MCF 10A (cell line): ENCODE measurements at places on chromosomes 5 and 9.

DNA sequence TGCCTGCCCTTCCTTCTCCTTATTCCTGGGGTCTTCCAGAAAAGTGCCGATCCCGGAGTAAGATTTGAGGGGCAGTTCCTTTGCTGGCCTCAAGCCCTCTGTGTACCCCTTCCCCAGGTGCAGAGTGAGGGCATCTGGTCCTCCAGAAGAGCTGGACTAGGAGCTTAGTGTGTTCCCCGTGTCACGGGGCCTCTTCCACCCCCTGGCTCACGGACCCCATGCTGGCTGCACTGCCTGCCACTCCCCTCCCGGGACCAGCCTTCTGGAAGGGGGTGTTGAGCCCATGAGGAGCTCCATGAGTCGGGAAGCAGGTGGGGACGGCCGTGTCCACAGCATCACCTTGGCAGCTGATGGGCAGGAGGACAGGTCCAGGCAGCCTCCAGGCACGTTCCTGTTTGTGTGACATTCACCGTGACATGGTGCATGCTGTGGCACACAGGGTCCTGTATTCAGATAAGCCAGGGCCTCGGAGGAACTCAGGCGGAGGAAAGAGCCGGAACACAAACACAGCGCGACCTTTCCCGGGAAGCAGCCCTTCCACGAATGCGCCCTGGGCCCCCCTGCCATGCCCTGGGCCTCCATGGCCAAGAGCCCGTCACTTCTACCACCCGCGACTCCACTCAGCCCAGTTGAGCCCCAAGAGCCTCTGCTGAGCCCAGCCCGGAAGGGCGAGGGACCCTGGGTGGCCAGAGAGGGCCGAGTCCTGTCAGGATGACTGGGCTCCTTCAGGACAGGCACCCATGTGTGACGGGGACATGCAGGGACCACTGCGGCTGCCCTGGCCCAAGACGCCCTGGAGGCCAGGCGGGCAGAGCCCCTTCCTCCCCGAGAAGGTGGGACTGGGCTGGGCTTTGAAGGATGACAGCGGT, 5.9 kb upstream of the LCN1 start:
- DNase-seq: no peak

DNA sequence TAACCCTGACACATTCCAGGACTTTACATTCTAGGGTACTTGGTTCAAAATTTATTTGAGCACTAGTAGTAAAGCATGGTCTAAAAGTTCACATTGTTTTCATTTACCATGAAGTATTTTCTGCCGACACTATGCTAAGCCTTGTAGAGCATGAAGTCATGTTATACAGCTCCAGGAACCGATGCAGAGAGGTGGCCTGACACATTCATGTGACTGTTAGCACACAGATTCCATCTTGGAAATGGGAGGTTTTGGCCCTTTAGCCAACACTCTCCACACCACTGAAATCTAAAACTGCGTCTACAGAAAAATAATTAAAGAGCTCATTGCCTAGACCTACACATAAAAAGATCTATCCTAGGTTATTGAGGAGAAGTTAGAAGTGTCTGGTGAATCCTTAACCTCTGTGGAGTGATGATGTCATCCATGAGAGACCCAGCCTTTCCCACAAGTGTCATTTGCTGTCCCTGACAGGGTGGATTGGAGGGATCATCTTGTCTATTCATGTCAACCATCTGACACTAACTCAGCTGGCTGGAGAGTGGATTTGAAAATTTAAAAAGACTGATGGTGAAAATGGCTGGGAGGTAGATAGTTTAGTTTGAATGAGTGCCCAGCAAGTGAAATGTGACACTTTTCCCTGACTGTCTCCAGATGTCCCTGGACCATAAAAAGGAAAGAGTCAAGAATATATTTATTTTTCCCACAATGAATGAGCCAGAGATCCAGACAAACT, 1.3 kb downstream of the RANBP3L start:
- no peak for DNase-seq

- DNase-seq: peak; percentile 31
These were observed 141.6 kb upstream of the SPRY4 start for GRCh38 chr5:142466195-142466971.

- DNase-seq: no peak
These were observed 76.4 kb downstream of the NDFIP1 start for GRCh38 chr5:142184988-142185387.

- DNase-seq: peak; percentile 44
These were observed 830 bp downstream of the TRAF1 start for GRCh38 chr9:120925535-120926396.

- peak; percentile 68 for DNase-seq
These were observed 23.1 kb upstream of the SPTLC1 start for GRCh38 chr9:92138157-92138959.

DNA sequence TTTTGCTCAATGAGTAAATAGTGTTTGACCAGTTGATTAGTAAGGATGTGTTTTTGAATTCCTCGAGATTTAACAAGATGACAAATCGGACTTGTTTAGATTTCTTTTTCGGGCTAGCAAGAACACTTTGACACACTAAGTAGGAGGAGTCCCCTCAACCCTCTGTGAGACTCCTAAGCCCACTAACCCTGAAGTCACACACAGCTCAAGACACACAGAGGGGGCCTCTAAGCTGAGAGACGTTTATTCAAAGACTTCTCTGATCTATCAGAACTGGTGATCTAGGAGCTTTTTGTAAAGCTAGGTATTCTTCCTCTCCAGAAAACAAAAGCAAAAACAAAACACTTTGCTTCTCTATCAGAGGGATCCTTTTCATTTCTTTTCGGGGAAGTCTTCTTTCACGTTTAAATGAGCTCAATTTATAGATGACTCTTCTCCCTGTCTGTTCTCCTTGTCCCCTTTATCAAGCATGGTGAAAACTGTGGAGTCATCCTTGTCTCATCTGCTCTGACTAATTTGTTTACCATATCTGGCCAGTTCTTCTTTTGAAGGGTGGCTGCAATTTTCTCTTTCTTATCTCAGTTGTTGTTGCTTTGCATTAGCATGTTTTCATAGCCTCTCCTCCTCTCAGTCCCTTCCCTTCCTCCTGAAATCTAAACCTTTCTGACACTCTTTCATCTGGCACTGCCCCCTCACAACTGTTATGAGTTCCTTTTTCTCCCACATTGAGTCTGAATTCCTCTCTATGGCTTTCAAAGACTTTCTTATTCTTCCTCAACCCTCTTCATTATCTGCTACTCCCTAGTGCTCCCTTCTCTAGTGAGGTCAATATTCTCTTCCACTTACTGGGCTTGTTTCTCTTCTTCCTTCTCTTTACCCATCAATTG, 68.5 kb upstream of the RAI14 start:
- DNase-seq: peak; percentile 66

DNA sequence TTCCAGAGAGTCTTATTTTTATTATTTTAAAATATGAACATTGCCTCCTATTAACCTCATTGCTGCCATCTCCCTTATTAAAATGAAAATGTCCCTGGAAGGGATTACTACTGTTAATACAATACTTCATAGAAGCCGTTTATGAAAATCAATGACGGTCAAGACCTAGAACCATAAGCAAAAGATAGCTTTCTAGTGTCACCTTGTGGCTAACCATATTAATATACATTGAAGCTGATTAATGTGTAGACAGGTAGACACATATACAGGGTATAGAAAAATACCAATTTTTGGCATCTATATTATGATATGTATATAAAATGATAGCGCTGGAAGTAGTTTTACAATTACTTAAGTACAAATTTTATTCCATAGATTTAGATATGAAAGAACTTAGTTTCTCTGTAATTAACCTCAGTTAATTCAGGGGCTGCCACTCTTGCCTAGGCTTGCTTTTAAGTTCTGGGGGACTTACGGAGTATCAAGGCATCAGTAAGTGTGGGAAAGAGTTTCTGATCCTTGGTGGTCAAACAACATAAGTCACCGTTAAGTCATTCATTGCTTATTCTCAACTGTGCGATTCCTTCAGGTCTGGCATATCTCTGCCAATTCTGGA, 2.5 kb upstream of the YTHDC2 start:
- DNase-seq: peak; percentile 70
